ENCODE measurements at places on chromosomes 7 and 10.

- DNase-seq: no peak
These were observed 229.3 kb downstream of the IMMP2L start for GRCh38 chr7:111333010-111333409.

- DNase-seq: no peak
These were observed 62.5 kb upstream of the KCNMA1 start for GRCh38 chr10:77700086-77700485.

GRCh38 chr7:151459726-151460473 lies 20.0 kb upstream of the CRYGN start:
- peak; percentile 88 for DNase-seq

GRCh38 chr10:26311383-26311940 lies 94.9 kb downstream of the GAD2 start:
- no peak for DNase-seq

- DNase-seq: peak; percentile 22
These were observed 105.2 kb downstream of the GSAP start for GRCh38 chr7:77310982-77311381.

GRCh38 chr7:15228831-15229230 lies 326.3 kb upstream of the DGKB start:
- DNase-seq: no peak

Measured in kidney glomerular epithelial cell (primary cell).